ENCODE measurements at places on chromosomes 13 and 19. TPM values are rescaled to one million over a fixed set of nuclear protein-coding genes. Genes with fewer than 3 reads are reported as not detected.

DNA sequence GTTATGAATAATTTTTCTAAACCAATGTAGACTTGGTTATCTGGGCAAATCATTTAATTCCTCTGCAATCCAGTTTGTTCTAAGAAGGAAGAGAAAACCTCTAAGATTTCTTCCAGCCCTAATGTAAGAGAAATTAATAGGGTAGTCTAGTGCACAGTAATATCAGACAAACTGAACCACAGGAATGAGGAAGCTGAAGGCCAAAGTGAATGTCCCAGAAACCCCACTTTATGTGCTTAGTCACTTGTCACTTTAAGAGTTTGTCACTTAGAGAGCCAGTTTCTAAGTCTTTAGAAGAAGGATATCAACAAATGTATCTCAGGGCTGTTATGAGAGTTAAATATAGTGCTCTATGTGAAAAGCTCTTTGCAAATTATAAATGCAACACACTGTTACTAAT lies 750.6 kb downstream of the DIAPH3 start:
- DNase-seq = no peak

DNA sequence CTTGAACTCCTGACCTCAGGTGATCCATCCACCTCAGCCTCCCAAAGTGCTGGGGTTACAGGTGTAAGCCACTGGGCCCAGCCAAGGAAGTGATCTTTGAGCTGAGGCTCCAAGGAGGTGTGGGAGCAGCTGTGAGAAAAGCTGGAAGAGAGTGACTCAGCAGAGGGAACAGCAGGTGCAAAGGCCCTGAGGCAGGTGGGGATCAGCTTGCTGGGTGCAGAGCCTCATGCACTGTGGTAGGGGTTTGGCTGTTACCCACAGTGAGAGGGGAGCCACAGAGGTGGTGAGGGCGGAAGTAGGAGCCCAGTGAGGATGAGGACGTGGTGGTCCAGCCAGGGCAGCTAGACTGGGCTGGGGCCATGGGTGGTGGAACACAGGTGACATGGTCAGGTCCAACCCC lies 6.5 kb downstream of the NPAS1 start:
- no peak for DNase-seq

GRCh38 chr13:109840201-109840892 lies 54.0 kb upstream of the IRS2 start:
- DNase-seq = no peak

DNA sequence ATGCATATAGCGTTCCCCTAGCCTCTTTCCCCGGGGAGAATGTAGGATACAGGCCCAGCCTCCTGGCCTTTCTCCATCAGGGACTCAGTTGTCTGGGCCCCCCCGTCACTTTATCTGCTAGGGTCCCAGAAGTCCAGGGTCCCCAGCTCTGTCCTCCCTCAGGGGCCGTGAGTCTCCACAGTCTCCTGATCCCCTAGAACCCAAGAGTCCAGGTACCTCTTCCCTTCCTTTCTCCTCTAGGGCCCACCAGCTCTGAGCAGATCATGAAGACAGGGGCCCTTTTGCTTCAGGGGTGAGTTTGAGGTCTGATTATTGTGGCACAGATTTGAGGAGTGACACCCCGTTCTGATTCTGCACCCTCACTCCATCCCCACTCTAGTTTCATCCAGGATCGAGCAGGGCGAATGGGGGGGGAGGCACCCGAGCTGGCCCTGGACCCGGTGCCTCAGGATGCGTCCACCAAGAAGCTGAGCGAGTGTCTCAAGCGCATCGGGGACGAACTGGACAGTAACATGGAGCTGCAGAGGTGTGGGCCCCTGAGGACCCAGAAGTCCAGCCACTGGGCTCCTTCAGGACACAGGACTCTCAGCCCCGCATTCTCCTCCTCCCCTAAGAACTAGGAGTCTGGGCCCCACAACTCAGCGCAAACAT lies 758 bp downstream of the BAX start:
- no peak for DNase-seq

DNA sequence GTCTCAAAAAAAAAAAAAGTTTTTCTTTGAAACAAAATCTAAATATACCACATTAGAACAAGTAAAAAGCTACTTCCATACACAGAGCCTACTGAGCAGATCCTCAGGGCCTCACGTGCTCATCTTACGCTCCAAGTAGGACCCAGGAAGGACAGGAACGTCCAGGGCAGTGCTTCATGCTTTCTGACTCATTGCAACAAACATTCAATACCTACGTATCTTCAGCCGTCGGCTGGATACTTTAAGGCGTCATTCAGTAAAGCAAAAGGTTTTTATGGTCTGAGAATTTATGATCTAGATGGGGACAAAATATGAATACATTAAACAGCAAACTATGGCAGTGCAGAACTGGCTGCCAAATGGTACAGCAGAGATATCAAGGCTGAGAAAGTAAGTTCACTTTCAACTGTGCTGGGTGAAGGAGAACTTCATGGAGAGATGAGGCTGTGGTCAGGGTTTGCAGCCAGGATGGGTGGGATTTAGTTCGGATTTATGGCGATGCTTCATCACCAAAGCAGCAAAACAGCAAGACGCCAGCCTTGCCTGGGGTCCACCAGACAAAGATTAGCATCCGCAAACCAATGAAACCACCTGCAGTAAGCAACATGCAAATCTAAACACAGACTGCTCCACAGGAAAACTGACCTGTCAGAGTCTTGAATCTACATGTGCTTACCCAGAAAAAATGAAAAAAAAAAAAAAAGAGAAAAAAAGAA lies 20.5 kb downstream of the CARS2 start:
- DNase-seq = no peak

DNA sequence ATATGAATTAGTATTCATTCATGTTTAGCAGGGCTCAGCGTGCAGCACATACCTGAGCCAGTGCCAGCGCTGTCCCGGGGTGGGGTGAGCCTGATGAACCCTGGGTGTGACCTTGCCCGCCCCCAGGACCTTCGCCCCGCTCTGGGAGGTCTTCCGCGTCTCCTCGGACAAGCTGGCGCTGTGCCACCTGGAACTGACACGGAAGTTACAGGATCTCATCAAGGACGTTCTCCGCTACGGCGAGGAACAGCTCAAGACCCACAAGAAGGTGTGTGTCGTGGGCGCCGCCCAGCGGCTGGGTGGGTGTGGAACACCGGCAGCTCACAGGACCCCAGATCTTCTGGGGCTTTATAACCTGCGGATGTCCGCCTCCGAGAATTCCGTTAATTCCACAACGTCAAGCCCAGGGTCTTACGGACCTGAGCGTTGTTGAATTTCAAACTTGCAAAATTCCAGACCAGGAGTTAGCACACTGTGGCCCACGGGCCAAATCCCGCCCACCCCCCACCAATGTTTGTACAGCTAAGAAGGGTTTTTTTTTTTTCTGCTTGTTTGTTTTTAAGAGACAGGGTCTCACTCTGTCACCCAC lies 15.4 kb downstream of the FCHO1 start:
- peak; percentile 86 for DNase-seq

GRCh38 chr13:39419068-39419467 lies 183.9 kb downstream of the LHFPL6 start:
- no peak for DNase-seq

DNA sequence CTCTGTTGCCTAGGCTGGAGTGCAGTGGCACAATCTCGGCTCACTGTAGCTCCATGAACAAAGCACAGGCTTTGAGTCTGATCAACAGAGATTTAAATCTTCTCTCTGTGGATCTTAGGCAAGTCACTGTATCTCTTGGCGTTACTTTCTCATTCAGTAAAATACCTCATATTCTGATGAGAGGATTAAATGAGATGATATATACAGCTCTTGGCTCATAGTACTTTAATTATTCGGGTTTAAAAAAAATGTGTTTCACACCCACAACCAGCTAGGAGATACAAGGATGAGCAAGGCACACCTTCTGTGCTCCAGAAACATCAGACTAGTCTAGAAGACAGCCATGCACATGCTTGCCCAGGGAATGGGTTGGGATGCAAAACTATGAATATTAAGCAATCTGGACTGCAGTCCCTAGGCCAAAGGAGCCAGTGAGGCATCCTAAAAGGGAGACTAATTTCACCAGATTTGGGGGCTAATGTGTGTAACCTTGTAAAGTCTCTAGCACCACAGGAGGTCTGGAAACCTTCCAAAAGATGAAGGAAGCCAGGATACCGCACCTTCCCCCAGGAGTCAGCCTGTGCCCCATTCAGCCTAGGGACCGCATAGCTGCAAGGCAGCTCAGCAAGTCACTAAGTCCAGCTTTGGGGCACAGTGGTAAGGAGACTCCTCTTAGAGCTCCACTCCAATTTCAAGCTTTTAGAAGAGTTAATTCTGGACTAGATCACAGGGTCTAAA lies 2.5 kb downstream of the VPS36 start:
- DNase-seq = no peak

GRCh38 chr19:17610384-17610783 lies 54.9 kb downstream of the COLGALT1 start:
- DNase-seq = no peak

CDADC1 gene
- 17.7 TPM for total RNA-seq

TEX101 gene
- not detected for total RNA-seq

DOCK9 gene
- total RNA-seq = 204 TPM

DNA sequence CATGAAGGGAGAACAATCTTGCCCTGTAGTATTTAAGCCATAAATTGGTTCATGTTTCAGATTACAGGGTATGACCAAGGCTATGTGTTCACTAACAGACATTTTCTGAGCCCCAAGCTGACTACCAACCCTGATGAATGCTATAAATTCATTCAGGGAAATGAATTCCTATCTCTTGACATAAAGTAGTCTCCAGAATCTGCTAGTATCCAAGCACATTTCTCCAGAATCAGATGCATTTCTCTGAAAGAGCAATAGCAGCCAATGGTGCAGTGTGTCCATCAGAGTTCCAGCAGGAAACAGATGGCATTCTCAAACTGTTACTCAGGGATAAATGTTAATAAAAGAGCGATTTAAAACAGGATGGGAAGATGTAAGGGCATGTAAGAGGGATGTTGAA lies 226.4 kb downstream of the COG6 start:
- no peak for DNase-seq

DNA sequence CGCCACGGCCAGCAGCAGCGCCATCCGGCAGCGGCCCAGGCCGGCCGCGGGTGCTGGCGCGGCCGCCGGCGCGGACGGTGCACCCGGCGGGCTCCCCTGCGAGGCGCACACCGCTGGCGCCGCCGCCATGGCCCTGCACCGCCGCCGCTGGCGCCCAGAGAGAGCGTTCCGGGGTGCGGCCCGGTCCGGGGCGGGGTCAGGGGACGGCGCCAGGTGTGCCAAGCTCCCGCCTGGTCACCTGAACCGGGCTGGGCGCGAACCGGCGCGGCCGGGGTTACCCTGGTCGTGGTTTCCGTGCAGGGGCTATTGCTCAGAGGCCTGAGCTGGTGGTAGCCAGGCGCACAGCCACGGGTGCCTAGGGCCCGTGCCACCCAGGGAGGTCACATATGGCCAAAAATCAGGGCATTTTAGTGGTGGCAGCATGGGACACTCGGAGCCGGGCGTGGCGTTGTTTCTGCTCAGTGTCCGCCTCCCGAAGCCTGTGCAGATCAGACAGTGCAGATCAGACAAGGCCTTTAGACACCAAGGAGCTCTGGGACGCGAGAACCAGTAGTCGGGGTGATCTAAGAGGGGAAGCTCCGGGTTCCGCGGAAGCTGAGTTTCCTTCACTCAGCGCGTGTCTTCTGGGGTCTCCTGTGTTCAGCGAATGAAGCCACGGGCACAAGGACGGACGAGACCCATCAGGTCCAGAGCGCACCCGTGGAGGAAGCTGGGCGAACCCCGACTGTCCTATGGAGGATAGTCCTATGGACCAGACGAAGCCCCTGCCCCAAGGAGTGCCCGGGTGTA lies at the start of gene TMEM238:
TSS of gene TMEM238 (minus strand) at position 162 of the 789 bp plus-strand sequence. CDS start at position 129, 33 bp downstream.
- peak; percentile 70 for DNase-seq

GRCh38 chr19:42466521-42467182 lies 23.9 kb upstream of the CXCL17 start:
- no peak for DNase-seq

- no peak for DNase-seq
These were observed 132.7 kb upstream of the KLF12 start for GRCh38 chr13:74266861-74267260.

- no peak for DNase-seq
These were observed 764.0 kb upstream of the SLITRK5 start for GRCh38 chr13:86907156-86907555.

GRCh38 chr13:37207691-37208451 lies 102.4 kb upstream of the CSNK1A1L start:
- no peak for DNase-seq

LPAR2 gene
- 11.0 TPM for total RNA-seq

GRCh38 chr13:21670006-21670882 lies 629 bp upstream of the FGF9 start:
- DNase-seq = peak; percentile 74

GPR180 gene
- 5.8 TPM for total RNA-seq

- DNase-seq = no peak
These were observed 9.7 kb downstream of the DEDD2 start for GRCh38 chr19:42207767-42208271.

DNA sequence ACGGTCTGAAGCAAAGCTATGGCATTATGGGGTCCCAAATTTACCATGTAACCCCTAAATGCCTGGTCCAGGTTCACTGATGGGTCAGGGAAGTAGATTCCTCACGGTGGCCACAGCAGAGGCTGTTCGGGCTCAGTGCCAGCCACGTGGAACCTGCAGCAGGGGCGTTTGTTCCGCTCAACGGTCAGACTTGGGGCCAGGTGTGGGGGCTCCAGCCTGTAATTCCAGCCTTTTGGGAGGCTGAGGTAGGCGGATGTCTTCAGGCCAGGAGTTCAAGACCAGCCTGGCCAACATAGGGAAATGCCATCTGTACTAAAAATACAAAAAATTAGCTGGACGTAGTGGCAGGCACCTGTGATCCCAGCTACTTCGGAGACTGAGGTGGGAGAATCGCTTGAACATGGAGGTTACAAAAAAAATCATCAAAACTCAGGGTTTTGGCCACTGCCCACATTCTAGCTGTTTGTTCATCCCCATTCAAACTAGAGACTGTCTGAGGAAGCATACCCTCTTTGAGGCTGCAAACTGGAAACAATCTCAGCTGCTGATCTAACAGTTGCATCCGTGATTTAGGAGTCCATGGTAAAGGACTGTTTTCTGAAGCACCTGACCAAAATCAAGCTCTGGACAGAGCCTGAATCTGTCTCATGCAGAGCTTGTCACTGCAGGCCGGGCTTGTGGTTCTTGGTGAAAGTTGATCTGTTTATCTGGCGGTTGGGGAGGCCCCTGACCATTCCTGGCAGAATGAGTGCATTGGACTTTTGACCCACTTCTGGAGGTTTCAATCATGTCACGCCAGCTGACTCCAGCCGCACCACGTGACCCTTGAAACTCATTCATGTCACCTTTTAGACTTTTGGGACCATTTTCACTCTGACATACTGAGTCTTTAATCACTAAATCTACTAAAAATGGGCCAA lies 30.2 kb upstream of the ZNF331 start:
- DNase-seq = no peak

- DNase-seq = no peak
These were observed 5.5 kb upstream of the PTOV1 start for GRCh38 chr19:49845414-49845813.

DNA sequence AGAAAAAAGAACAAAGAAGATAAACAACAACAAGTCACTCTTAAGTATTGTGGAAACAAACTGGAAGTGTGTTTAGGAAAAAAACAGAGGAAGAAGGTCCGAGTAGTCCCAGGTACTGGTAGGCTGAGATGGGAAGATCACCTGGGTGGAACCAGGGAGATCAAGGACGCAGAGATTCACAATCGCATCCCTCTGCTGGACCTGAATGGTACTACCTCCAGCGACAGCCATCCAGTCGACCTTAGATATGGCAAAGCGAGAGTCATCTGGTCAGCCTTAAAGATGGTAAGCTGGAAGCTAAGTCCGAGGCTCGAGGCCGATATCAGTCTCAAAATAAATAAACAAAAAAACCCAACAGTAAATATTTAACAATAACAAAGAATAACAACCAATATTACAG lies 44.9 kb upstream of the ZNF91 start:
- DNase-seq = no peak

ZNF90 gene
- total RNA-seq = 5.1 TPM

GRCh38 chr19:51441410-51442390 lies 16.6 kb downstream of the SIGLEC8 start:
- DNase-seq = no peak

Measured in sciatic nerve (tissue), 2 donors.